ENCODE measurements at places on chromosomes 5 and 9. TPM values are rescaled to one million over a fixed set of nuclear protein-coding genes. Genes with fewer than 3 reads are reported as not detected.

Gene TCF7
- total RNA-seq, result 0.23 TPM

Gene SLCO6A1
- total RNA-seq, result not detected

Gene ATOX1
- 166 TPM for total RNA-seq

Gene ZCCHC7
- total RNA-seq, result 13.9 TPM

Gene TMOD1
- total RNA-seq, result not detected

Gene NME5
- total RNA-seq, result 1.2 TPM

Gene PCDHB1
- not detected for total RNA-seq

Gene ACTBL2
- total RNA-seq, result not detected

Gene ZNF346
- total RNA-seq, result 16.9 TPM

Gene CDK7
- 34.7 TPM for total RNA-seq

Gene SNAPC3
- 18.3 TPM for total RNA-seq

Gene HTR1A
- not detected for total RNA-seq

Gene ANP32B
- 40.8 TPM for total RNA-seq

Gene SPACA9
- total RNA-seq, result 7.3 TPM
